Thyroid gland (tissue), 4 donors: ENCODE measurements at places on chromosomes 16 and 17.
A peak's percentile ranks its signal among the peaks of the same experiment; 100 is the strongest.

- no peak for DNase-seq
These were observed 312.7 kb upstream of the KCNJ16 start for GRCh38 chr17:69762359-69762758.

GRCh38 chr17:72838068-72838467 lies 254.4 kb downstream of the SLC39A11 start:
- DNase-seq: no peak

DNA sequence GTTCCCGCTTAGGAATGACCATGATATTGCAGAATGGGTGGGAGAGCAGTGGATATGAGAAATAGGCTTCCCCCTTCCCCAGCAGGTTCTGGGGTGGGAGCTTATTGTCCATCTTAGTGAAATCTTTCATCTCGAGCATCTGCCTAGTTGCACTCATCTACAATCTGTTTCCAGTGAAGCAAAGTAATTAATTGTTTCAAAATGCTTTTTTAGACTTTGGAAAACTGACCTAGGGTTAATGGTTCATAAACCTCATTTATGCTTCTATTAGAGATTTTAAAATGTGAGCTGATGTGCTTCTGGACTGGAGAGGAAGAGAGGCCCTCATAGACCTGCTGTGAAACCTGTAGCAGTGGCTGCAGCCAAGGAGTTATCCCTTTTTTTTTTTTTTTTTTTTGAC lies 247.7 kb upstream of the XYLT1 start:
- no peak for DNase-seq

DNA sequence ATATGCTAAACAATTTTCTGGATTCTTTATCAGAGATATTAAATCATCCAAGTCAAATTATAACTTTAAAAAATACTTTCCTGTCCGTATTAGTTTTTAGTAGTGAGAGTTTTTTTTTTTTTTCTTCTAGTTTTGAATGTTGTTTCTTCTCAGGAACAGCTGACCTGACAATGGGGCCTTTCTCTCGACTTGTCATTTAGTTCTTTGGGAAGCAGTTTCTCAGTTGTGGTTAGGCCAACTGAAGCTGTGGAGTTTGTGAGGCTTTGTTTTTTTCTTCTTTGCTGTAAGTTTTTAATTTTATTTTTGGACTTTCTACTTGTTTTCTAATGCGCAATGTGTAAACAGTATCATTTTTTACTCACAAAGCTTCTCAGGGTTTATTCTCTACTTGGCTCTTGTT lies 140.8 kb downstream of the FTO start:
- no peak for DNase-seq

- peak; percentile 77 for DNase-seq
These were observed 667.4 kb upstream of the SALL1 start for GRCh38 chr16:51818342-51818944.

DNA sequence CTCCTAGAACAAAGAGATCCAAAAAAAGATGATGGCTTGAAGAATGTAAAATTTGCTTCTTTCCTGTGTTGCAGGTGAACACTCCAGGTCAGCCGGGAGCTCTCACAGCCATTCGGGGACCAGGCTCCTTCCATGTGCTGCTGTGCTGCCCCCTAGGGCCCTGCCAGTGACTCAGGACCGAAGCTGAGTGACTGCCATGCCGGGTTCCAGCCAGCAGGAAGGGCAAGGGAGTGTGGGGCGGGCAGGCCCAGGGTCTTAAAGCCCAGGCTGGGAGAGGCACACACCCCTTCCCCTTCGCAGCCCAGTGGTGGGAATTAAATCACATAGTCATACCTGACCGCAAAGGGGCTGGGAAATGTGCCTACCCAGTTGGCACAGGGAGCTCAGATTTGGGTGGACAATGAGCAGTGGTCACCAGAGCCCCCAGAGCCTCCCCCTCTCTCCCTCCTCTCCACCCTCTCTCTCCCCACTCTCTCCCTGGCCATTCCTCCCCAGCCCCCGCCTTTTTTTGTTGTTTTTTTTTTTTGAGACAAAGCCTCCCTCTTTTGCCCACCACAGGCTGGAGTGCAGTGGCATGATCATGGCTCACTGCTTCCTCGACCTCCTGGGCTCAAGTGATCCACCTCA lies 11.5 kb downstream of the EPOP start:
- peak; percentile 73 for DNase-seq

GRCh38 chr17:14169901-14170300 lies 66.8 kb downstream of the CDRT15 start:
- no peak for DNase-seq

DNA sequence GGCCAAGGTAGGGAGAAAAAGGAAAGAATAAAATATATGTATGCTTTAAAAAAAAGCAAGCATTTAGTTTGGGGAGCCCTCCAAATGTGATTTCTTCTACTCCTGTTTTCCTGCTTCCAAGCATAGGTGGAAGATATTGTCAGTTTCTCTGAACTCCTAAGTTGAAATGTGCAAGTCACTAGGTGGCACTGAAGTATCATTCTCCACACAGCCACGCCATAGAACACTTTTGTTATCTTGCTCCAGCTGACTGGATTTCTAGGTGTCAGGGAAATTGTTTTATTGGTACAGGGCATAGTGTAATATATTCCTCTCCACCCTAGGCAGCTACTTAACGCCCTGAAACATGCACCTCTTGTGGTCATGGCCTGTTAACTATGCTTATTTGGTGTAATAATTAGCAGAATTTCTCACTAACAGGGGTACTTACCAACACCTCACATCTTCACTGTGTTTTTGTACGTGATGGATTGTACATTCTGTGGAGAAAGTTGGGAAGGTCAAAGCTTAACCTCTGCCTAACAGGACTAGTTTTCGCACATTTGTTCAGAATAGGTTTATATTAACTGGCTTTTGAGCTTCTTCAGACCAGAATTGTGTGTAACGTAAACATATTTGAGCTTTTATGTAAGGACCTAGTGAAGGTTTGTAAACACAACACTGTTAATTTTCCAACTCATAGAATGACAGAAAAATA lies 69.3 kb downstream of the FTO start:
- DNase-seq: peak; percentile 44

DNA sequence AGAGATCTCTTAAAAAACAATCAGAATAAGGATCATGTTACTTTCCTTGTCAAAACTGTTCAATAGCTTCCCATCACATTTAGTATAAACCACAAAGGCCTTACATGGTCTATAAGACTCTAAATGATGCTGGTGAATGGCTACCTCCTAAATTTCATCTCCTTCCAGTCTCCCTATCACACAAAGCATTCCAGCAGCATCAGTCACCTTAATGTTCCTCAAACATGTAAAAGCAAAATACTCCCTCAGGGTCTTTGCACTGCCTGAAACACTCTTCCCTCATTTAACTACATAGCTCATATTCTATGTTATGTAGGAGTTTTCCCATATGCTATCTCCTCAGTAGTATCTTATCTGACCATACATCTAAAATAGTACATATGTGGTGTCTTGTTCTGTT lies 53.5 kb upstream of the INTS2 start:
- DNase-seq: no peak

DNA sequence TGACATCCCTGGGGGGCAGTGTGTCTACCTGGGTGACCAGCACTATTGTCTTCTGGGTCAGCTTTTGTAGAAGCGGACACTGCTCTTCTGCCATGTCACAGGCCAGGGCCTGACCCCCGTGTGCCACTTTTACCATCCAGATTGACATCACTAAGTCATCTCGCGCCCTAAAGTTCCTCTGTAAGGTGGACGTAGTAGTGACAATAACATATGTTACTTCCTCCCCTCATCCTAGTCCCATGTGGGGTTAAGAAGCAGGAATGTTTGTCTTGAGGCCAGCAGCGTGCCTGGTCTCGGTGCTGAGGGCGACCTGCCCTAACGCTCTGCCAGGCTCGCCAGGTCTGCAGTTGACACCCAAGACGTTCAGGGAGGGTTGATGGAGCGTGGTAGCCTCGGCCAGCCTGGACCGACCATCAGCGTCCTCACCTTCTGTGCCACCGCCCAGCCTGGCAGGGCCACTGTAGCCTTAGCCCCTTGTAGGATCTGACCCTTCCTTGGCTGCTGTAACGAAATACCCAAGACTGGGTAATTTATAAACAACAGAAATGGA lies 20.7 kb downstream of the GAA start:
- no peak for DNase-seq

- peak; percentile 56 for DNase-seq
These were observed 7.1 kb upstream of the AKTIP start for GRCh38 chr16:53509906-53510703.

- DNase-seq: no peak
These were observed 152.4 kb downstream of the SSH2 start for GRCh38 chr17:29777663-29778062.

GRCh38 chr17:1179818-1180742 lies at the start of gene ABR:
Gene ABR, minus strand, starts transcription at chr17:1179981. Its CDS starts 254 bp downstream, at chr17:1179727.
- DNase-seq: no peak

- DNase-seq: no peak
These were observed 19.7 kb downstream of the APPBP2 start for GRCh38 chr17:60506312-60506711.

- DNase-seq: no peak
These were observed 7.1 kb downstream of the PRSS53 start for GRCh38 chr16:31081428-31082351.

DNA sequence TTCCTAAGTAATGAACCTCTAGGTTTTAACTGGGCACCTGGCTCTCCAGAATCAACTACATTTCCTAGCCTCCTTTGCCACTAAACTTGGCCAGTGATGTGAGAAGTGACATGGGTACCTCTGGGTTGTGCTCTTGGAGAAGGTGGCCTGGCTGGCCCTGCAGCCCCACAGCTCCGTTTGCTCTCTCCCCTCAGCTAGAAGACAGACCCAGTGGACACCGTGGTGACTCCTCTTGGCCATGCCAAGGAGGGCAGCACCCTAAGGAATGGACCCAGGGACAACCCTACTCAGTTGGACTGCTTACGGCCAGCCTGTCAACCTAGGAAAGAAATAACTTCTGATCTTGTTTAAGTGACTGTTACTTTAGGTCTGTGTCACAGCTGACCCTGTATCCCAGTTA lies 151.4 kb downstream of the TMEM132E start:
- no peak for DNase-seq

DNA sequence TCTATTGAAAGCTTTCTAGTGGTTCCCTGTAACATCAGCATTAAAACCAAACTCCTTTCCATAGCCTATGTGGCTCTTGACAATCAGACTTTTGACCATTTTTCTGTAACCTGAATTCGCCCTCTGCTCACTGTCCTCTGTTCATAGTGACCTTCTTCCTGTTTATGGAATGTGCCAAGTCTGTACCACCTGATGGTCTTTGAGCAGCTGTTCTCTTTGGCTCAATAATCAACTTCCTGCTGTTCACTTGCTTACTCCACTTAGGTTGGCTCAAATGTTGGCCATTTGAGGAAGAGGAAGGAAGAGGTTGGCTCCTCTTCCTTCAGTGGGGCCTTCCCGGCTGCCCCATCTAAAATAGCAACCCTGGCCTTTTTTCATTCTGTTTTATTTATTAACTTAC lies 251.5 kb downstream of the CA10 start:
- no peak for DNase-seq

GRCh38 chr17:3812771-3813170 lies 11.8 kb upstream of the ITGAE start:
- no peak for DNase-seq

- no peak for DNase-seq
These were observed 21.9 kb upstream of the LRRC75A start for GRCh38 chr17:16513873-16514272.

DNA sequence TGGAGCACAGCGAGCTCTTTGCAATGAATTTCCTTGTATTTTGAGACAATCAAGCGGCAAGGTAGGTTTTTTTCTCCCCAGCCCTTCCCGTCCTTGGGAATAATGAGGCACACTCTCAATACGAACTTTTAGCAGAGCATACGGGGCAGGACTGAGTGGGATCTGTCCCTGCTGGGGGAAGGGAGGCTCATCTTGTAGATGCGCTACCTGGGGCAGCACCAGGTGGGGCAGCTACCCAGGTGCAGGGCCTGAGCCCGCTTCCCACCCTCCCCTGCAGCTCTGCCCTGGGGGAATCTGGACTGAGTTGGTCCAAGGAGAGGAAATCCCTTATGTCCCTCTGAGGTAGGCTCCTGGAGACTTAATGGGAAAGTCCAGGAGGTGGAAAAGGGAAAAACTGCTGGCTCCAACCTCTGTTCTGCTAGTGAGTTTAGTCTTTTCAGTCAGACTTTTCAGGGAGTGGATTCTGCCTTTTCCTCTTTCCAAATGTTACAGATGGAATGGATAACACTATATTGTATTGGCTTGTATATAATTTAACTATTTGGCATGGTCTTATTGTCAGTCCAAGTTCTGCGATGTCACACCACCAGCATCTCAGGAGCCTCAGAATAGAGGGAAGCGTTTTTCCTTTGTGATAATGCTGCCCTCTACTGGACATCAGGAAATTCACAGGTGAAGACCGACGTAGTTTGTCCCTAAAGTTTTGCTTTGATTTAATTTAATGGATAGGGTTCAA lies 9.6 kb upstream of the CES1 start:
- DNase-seq: peak; percentile 3

GRCh38 chr16:87412371-87412995 lies 20.3 kb downstream of the MAP1LC3B start:
- no peak for DNase-seq

- DNase-seq: peak; percentile 40
These were observed 17.6 kb downstream of the CES1 start for GRCh38 chr16:55815320-55815719.

- no peak for DNase-seq
These were observed 32.0 kb upstream of the DOC2B start for GRCh38 chr17:213286-214105.

DNA sequence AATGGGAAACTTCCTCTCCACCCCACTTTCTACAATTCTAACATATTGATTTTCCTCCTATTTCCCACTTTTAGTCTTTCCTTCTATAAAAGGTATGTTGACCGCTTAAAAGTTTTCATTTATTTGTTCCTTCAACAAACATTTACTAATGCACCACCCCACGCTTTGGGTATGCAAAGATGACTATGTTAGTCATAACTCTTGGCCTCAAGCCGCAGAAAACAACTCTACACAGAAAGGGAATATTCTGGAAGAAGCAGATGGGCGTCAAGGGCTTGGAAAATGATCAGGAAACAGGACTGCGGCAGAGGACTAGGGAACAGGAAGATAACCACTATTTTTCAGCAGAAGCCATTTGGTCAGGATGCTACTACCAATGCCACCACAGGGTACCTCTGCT lies 56.8 kb upstream of the FA2H start:
- no peak for DNase-seq

GRCh38 chr17:72682605-72683004 lies 409.9 kb downstream of the SLC39A11 start:
- no peak for DNase-seq

GRCh38 chr16:23357761-23358290 lies 55.7 kb downstream of the SCNN1B start:
- no peak for DNase-seq

- peak; percentile 96 for DNase-seq
These were observed 6.0 kb upstream of the RNF213 start for GRCh38 chr17:80254396-80255251.

DNA sequence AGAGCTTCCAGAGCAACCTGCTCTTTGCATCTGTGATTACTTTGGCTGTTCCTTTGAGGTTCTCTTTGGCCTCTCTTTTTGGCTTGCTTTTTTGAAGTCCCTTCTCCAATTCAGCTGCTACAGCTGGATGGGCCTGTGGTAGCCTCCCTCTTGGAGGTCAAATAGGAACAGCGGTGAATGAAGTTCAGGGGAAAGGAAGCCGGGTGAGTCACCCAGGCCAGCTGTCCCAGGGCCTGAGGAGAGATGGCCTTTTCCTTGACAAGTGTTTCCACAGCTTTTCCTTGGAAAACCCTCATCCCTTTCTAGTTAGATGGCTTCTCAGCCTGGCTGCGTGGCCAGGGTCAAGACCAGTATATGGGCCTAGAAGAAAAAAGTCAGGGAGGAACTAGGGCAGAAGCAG lies 103.1 kb downstream of the STX8 start:
- DNase-seq: no peak

- DNase-seq: no peak
These were observed 491 bp downstream of the POLR2C start for GRCh38 chr16:57462978-57463362.

GRCh38 chr17:50039058-50039457 lies 16.9 kb upstream of the ITGA3 start:
- DNase-seq: no peak
